ENCODE measurements at places on chromosomes 2 and 18.

DNA sequence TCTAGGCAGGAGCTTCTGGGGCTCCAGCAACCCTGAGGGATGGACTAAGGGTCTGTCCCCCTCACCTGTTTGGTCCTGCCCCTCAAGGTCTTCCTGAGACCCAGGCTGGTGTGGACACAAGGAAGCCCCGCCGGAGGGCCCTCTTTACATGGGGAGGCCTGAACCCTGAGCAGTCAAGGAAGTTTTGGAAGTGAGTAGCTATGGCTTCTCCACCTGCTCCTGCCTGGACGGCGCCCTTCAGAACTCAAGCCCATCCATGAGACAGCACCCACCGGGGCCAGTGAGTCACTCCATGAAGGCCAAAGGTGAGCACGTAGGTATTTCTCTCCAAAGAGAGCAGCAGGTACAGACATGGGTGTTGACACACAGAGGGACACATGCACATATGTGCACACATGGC, 98.2 kb upstream of the CTDP1 start:
- DNase-seq, result no peak

- DNase-seq, result no peak
Observed at GRCh38 chr2:231278868-231279267, 80.4 kb downstream of the ARMC9 start.

GRCh38 chr18:4125224-4125623, 329.9 kb downstream of the DLGAP1 start:
- no peak for DNase-seq

DNA sequence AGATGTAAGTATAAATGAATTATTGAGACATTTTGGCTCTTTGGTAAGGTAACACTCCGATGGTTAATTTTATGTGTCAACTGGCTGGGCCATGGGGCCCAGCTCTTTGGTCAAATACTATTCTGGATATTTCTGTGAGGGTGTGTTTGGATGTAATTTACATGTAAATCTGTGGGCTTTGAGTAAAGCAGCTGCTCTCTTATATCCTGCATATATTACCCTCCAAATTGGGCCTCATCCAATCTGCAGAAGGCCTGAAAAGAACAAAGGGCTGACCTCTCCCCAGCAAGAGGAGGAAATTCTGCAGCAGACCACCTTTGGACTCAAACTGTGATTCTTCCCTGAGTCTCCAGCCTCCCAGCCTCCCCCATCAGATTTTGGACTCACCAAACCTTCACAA, 464.1 kb downstream of the PLCL1 start:
- DNase-seq, result no peak

- no peak for DNase-seq
Observed at GRCh38 chr2:183505911-183506310, 381.7 kb downstream of the NUP35 start.

DNA sequence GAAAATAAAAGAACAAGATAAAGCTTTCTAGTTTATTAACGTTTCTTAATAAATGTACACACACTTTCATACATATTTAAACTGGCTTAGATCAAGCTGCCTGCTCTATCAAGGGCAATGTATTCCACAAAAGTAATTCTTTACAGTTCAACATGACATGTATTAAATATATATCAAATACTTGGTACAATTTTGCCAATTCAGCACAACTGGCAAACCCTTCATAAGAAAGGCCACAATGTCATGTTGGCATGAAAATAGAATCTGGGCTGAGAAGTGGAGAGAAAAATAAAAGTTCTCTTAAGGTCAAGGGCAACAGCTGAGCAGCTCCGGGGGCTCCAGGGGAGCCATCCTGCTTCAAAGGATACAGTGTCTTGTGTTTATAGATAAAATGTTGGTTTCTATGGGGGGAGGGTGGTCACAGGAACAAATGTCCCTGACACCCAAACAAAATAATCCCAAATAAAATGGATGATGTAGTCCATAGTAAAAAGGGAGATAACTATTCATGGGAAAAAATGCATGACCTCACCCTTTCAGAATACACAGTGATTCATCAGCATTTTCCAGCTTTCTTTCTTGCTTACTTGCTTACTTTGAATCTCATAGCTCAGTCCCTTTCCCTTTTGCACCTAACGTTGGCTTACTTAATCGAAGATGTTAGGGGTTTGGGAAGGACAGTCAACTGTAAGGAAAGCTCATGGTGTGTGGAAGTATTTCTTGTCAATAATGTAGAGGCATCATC, 494.9 kb downstream of the NYAP2 start:
- DNase-seq, result no peak

GRCh38 chr2:61288070-61288841, 126.3 kb downstream of the C2orf74 start:
- DNase-seq, result no peak

DNA sequence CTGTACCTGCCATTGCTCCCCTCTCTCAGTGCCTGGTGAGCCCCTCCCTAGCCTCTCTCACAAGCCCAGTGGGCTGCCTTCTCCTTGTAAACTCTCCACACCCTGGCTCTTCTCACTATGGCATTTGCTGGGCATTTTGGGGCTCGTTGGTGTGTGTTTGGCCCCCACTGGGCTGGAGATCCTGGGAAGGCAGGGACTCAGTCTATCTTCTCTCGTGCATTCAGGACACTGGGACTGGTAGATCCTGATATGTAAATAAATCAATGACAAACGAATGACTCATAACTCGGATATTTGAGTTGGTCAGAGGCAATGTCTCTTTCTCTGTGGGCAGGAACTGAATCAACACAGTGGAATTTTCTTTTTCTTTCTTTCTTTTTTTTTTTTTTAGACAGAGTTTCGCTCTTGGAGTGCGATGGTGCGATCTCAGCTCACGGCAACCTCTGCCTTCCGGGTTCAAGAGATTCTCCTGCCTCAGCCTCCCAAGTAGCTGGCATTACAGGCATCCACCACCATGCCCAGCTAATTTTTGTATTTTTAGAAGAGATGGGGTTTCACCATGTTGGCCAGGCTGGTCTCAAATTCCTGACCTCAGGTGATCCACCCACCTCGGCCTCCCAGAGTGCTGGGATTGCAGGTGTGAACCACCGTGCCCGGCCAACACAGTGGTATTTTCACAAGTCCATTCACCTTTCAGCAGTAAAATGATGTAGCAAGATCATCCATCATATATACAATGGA, 144.6 kb upstream of the SPRED2 start:
- no peak for DNase-seq

- no peak for DNase-seq
Observed at GRCh38 chr2:11013196-11013595, 101.5 kb downstream of the KCNF1 start.

- DNase-seq, result no peak
Observed at GRCh38 chr2:110747522-110748488, 15.4 kb downstream of the ACOXL start.

GRCh38 chr18:45004546-45005080, 323.9 kb downstream of the SETBP1 start:
- no peak for DNase-seq

DNA sequence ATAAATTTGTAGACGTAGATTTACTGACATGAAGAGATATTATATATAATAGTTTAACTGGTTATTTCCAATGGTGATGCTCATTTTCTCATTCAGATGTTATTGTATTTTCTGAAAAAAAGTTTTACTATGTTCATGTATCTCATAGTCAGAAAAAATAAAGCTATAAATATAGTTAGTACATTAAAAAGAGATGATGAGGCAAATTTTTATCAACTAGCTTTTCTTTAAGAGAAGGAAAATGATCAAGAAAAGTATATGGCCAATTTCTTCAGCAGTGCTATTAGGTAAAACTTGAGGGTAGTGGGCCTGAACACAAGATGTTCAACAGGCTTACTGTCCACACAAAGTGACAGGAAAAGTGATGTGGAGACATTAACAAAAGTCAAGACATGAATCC, 11.7 kb downstream of the TTC21B start:
- DNase-seq, result no peak

GRCh38 chr2:160292225-160292624, 92.2 kb upstream of the ITGB6 start:
- no peak for DNase-seq

- no peak for DNase-seq
Observed at GRCh38 chr2:163210430-163210918, 371.9 kb upstream of the KCNH7 start.

GRCh38 chr2:230905448-230906421, 19.3 kb downstream of the GPR55 start:
- DNase-seq, result no peak

- DNase-seq, result no peak
Observed at GRCh38 chr2:17646838-17647701, 106.5 kb downstream of the SMC6 start.
